ENCODE measurements at places on chromosomes 11 and 22.

DNA sequence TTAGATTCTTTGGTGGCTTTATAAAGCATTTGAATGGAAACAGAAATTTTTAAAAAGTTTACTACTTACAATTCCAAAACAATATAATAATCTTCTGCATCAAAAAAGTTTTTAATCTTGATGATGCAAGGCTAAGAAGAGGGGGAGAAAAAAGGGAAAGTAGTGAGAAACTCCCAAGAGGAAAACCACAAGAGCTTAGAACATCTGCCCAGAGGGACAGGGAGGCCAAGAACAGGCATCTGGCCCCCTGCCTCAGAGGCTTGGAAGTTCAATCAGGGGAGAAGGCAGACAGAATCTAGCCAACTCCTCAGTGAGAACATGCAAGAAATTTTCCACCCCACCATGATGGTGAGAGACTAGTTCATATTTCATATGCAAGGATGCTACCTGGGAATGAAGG, 23.8 kb upstream of the TTC28 start:
- DNase-seq = no peak

DNA sequence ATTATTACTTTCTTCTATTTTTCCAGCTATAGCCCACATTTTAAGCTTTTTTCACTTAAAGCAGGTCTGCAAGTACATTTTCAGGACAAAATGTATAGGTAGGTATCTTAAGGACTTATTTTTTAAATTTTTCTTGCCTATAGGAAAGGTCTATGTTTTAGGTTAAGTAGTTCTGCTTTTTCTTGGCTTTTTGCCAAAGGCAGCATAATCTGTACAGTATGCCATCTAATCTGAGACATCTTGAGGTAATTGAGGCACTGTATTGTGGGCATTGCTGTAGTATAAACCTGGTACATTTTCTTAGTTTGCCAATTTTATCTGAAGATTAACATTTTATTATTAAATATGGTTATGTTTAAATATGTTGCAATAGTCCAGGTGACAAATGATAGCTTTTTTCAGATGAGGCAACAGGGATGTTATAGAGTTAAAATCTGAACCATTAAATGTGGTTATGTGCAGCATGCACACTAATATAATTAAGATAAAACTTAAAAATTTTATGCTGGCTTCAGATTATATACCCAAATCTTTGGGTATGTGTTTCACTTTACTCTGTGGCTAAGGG, 42.9 kb downstream of the QSER1 start:
- no peak for DNase-seq

DNA sequence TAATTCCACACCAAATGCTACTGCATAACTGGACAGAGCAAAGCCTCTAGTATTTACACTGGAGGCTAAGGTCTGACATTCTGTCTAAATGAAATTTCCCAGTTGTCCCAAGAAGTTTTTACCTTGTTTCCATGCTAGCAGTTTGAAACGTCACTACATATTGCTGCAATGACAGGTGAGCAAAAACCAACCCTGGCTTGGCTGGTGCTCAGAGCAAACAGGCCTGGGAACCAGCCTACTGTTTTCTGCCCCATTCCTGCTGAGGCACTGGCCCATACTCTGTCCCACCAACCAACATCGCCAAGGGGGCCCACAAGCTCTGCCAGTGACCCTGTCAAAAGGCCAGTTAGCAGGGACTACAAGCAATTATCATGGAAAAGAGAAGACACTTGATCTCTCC, 131.1 kb downstream of the MPPED2 start:
- DNase-seq = no peak

DNA sequence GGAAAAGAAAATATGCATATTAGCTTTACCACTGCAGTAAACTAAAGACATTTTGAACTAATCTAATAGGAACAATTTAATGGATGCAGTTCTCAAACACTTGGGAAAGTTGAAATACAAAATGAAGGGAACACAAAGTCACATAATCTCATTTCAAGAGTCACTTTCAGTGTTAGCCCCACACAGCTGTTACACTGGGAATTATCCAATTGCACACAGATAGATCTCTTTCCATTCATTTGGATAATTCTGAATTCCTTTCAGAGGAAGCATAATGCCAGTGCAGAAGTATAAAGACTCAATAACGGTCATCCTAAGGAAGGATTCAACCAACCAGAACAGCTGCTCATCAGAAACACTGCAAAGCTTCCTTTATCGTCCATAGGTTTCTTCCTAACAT, 173.3 kb downstream of the GRIA4 start:
- DNase-seq = no peak

- DNase-seq = no peak
Observed at GRCh38 chr11:119941636-119942411, 196.1 kb downstream of the TRIM29 start.

DNA sequence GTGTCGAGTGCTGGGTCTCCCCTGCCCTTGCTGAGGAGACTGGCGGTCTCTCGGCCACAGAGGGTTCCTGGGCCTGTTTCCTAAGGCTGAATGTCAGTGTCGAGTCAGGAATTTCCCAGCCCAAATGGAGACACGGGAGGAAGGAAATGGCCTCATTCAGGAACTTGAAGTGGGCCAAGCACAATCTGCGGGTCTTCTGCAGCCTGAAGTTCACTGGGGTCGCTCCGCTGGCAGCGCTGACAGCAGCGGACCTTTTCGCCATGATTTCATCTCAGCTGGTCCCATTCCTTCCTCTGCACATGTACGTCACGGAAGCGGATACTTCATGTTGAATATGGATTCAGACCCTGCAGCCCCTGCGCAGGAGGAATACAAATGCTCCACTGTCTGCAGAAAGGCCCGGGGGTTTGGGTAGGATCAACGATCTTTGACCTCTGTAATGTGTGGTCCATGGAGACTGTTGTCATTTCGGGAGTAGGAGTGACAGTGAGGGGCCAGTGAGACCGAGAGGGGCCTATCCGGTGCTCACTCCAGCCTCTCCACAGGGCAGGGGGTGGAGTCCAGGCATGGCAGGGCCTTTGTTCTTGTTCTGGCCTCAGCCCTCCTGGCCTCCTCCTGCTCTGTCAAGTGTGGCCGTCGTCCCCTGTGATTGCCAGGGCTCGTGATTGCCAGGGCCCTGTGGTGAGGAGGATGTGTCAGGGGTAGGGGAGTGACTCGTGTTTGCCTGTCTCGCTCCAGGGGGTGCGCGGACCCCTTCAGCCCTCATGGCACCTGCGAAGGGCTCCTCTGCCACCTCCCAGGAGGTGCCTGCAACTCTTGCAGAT, 402.3 kb downstream of the TBC1D22A start:
- no peak for DNase-seq

GRCh38 chr22:24424001-24424900, 3.1 kb upstream of the ADORA2A start:
- no peak for DNase-seq
